NCI-H1417 treated with DMSO at 0.1 percent for 48 hours (cell line): ENCODE measurements at places on chromosomes 1 and 21.

DNA sequence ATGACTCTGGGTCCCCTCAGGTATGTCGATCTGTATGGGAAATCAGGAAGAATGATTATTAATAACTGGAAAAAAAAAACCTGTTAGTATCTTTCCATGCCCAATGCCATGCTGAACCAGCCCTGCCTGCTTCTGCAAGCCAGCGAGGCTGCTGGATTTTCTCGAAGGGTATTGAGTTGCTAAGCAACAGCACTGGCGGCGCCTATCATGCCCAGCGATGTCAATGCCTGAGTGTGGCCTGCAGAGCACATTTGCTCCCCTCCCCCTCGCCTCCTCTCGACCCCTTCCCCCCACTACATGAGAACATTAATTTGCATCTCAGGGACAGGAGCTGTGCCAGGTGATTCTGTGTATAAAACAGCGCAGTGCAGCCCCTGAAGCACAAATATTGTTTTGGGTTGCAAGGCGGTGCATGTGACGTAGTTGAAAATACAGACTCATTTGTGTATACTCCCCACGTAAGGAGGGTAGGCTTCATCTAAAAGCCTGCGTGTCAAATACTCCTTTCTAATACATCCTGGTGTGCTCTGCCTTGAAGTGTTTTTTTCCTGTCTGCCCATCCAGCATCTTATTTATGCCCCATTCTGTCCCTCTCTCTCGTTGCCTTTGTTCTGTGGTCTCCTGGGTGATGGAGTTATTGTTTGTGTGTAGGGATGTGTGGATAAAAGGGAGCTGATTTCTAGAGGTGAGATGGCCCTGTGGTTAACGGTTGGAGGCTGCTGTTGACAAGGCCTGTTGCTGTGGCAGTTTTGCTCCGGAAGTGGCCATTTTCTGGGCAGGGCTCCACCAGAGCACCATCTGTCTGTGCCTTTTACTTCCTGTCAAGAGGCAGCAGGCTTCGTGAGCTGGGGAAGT lies 32.7 kb upstream of the ATP5PO start:
- peak; percentile 81 for DNase-seq

GRCh38 chr1:98049370-98050135 lies 128.7 kb upstream of the DPYD start:
- no peak for DNase-seq

- DNase-seq: no peak
These were observed 24.8 kb upstream of the CLDN8 start for GRCh38 chr21:30240661-30241060.

DNA sequence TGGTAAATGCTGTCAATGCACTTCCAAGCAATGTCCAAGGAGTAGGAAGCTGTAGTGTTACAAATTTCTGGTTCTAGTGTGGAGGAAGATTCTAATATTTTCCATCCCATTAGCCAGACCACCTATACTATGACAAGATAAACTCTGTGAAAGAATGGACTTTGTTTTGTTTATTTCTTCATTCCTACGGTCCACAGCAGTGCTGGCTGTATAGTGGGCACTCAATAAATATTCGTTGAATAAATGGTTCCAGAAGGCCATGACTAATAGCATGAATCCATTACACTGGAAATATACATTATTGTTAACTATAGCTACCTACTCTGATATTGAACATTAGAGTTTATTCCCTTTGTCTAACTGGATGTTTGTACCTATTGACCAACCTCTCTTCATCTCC lies 8.3 kb upstream of the MYSM1 start:
- no peak for DNase-seq

GRCh38 chr1:71307451-71307850 lies 226.6 kb upstream of the ZRANB2 start:
- no peak for DNase-seq
